ENCODE measurements at places on chromosomes 2 and 18. TPM values are rescaled to one million over a fixed set of nuclear protein-coding genes. Genes with fewer than 3 reads are reported as not detected.

C2orf78 gene
- not detected for total RNA-seq

MC4R gene
- not detected for total RNA-seq

SULT1C4 gene
- total RNA-seq = 2.4 TPM

SNTG2 gene
- 15.3 TPM for total RNA-seq

GRCh38 chr2:213284105-213285090 lies at the start of gene SPAG16:
Gene SPAG16 (plus strand): TSS chr2:213284464.
- peak; percentile 93 for DNase-seq

All from lower leg skin (tissue), 4 donors.